ENCODE measurements at places on chromosomes 5 and 9.

GRCh38 chr5:135501965-135502364 lies 33.8 kb downstream of the NEUROG1 start:
- no peak for DNase-seq

DNA sequence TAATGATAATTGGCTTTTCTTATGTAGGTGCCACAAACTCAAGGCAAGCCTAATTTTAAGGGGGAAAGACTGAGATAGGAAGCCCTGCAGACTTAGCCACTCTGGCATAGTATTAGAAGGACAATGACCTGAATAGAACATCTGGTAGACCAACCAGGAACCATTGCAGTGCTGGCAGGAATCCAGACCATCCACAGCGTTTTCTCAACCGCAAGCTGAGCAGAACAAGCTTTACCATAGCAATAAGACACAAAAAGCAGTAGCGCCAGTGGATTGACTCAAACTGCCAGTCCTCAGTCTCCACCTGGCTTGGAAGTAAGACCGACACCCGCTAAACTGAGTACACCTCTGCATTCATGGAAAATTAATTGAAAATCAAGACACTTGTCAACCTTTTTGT lies 141.3 kb upstream of the LPAR1 start:
- DNase-seq: peak; percentile 44

DNA sequence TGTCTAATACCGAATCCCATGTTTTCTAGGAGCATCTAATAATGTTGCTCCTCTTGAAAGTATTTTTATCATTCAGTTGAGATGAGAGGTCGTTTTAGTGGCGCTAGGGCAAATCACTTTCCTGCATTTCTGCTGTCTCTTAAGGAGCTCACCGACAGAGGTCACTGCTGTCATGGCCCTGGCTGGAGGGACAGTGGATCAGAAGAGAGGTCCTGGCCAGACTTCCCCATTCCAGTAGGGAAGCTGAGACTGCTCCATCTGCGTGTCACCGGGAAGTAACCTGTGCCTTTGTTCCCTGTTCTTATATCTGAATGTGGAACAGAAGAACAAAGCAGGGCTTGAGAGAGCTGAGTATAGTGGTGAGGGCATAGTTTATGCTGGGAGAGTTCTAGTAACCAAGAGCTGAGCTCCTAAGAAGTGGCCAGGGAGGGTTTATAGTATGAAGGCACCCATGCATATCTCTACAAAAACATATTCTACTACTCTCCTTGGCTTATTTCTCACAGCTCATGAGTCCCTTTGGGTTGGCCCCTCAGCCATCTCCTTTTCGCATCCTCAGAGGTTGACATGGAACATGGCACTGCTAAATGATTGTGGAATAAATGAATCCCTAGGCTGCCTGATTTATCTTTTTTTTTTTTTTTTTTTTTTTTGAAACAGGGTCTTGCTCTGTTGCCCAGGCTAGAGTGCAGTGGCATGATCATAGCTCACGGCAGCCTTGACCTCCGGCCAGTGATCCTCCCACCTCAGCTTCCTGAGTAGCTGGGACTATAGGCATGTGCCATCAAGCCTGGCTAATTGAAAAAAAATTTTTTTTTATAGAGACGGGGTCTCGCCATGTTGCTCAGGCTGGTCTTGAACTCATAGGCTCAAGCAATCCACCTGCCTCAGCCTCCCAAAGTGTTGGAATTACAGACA lies 27.2 kb downstream of the ATP6V0E1 start:
- no peak for DNase-seq

DNA sequence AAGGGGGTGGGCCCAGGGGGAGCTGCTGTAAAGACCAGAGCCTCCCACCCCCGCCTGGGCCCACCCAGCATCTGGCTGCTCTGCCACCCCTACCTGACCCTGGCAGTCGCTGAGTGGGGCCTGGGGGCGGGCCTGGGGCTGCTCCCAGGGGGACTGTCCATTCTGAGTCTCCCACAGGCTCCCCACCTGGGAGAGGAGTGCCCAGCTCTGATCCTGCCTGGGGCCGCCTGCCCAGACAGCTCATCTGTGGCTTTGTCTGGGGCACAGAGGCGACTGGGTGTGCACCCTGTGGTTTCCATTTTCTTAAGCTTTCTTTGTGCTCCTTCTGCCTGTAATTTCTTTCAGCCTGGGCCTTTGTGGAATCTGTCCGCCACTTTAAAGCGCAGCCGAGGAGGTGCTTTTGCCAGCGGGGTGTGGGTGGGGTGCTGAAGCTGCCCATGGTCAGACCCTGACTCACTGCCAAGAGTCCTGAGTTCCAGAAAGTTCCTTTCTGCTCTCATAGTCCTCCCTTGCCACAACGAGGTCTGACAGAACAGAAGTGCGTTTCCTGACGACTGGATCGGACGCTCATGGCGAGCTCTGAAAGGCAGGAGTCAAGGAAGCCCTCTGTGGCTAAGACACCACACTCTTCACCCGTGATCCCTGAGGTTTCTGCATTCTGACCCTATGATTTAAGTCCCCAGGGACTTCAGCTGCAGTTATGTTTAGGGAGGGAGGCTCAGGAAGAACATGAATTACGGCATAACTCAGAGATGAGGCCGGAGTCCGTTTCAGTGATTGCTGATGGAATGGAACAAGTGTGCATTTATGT lies 225.0 kb downstream of the FANCC start:
- DNase-seq: peak; percentile 54

DNA sequence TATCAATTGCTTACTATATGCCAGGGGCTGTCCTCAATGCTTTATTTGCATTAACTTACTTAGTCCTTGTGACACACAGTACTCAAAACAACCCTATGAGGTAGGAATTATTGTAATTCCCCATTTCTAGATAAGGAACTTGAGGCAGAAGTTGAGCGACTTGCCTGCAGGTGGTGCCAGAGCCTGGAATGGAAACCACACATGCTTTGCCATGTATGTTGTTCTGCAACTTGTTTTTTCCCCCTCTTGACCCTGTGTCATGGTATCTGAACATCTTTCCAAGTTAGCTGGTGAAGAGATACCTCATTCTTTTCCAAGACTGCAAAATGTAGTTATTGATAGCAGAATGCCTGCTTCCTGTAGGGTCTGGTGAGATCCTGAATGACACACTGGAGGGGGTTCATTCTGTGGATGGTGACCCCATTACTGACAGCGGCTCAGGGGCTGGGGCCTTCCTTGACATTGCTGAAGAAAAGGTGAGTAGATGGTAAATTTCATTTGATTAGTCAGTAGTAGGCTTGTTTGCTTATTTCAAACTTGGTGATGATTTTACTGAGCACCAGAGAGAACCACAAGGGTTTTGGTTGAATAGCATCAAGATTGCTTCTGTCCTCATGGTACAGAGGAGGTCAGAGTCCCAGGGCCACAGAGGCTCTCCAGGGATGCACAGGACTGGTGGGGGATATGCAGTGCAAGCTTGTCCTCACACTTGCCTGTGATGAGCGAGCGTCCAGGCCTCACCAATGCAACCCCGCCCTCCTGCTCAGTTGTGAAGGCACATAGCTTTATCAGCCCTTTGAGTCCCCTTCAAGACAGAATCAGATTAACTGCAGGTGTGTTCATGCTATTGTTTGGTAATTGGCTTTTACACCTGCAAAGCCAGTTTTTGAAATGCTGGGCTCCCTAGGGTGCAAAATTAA lies 57.0 kb downstream of the COL15A1 start:
- peak; percentile 50 for DNase-seq

- no peak for DNase-seq
Observed at GRCh38 chr5:115671939-115672338, 46.1 kb upstream of the TMED7 start.

- DNase-seq: peak; percentile 54
Observed at GRCh38 chr9:134205672-134206310, 41.4 kb upstream of the RNU6ATAC start.

DNA sequence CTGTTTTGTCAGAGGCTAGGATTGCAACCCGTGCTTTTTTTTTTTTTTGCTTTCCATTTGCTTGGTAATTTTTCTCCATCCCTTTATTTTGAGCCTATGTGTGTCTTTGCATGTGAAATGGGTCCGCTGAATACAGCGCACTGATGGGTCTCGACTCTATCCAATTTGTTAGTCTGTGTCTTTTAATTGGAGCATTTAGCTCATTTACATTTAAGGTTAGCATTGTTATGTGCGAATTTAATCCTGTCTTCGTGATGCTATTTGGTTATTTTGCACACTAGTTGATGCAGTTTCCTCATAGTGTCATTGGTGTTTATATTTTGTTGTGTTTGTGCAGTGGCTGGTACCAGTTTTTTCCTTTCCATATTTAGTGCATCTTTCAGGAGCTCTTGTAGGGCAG lies 36.2 kb upstream of the TAF11L2 start:
- DNase-seq: no peak

DNA sequence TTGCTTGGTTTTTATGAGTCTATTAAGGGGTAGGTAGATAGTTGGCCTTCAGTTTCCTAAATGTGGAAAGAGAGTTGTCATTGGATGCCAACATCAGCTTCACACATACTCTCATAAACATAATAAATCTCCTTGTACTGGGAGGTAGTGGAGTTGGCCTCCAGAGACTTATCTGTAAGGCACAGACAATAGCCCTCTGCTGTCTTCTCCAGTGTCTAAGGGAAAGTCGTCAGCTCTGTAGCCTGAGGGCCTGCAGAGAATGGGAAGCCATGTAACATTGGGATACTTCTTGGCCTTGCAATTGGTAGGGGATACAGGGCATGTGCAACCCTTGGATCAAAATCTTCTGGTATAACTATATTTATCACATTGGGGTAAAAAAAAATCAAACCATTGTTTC lies 331.9 kb upstream of the KLF9 start:
- DNase-seq: no peak

DNA sequence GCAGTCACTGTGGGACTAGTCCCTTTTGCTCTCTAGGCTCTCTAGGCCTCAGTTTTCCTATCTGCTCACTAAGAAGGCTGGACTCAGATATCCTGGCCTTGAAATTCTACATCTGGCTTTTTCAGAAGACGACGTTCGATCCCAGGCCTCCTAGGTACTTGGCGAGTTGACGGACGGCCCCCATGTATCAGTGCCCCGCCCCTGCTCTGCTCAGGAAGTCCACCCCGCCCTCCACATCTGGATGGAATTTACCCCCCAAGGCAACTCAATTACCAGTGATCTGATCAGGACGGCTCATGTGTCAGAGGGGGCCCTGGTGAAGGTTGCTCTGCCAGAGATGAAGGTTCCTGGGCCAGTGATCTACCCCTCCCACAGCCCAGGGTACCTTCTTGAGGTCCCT lies 44.1 kb upstream of the SYNPO start:
- DNase-seq: peak; percentile 44

DNA sequence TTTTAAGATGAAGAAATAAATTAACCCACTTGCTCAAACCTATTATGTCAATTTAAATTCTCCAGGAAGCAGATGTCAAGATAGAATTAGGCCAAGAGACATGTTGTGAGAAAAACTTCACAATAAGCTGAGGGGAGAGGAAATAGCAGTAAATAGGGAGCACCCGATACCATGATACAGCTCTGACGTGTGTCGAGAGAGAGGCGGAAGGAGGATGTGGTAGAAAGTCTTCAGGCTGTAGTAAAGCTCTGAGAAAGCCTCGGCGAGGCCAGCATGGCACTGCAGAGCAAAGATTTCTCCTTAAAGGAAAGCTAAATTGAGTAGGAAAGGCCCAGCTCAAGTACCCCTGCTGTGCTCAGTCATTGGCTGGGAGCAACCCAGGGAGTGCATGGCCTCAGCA lies 6.0 kb upstream of the PUM3 start:
- no peak for DNase-seq

GRCh38 chr5:124910354-124911016 lies 164.0 kb upstream of the ZNF608 start:
- no peak for DNase-seq

DNA sequence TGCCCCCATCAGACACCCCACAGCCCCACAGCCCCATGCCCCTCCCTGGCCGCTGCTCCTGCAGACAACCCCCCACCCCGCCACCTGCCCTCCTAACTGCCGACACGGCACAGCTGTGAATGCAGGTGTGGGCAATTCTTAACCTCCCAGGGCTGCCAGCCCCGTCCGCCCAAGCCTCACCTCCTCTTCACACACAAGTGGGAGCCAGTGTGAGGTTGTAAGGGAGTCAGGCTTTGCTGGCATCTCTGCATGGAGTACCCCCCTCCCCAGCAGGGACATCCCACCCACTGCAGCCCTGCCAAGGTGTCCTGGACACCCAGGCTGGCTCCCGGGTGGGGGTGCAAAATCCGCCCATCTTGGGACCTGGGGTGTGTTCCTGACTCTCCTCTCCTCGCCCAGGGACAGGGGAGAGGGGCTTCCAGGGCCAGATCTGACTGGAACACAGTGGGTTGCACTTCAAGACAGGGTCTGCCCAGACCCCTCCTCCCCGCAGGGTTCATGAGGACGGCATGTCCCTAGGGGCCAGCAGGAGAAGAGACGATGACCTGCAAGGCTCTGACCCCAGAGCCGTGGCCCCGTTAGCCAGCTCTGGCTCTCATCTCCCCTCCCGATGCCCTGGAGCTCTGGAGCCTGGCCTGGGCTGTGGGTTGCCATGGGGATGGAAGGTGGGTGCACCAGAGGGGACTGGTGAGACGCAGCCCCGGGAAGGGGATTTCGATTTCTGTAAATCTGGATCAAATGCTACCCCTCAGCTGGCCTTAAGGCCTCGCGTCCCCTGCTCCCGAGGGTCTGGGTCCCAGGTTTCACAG lies 34.4 kb downstream of the SARDH start:
- DNase-seq: no peak

DNA sequence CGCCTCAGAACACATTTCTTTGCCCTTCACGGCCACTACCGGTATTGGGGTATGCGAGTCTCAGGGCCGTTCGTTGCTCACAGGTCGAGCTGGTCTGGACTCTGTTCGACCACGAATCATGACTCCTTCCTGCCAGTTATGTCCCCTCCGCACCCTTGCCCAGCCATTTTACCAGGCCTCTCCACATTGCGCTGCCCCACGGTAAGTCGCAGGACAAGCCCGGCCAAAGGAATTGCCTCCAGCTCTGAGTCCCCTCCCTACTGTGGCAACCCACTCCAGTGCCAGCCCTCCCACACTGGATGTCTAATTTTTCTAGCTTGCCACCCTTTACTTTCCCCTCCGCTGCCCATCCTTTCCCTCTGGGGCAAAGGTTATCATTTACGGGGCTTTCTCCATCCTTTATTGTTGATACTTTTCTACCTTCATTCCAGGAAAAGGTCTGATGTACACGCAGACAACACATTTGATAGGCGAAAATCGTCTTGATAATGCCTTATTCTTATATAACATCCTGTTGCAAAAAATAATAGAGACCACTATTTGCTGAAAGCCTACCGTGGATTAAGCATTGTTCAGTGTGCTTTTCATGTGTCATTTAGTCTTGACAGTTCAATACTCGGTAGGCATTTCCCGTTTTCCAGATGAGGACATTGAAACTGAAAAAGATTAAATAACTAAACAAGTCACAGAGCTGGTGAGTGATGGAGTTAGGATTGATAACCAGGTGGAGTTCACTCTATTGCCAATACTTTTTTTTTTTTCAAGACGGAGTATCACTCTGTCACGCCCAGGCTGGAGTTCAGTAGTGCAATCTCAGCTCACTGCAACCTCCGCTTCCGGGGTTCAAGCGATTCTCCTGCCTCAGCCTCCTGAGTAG lies 958 bp upstream of the HSPA5 start:
- DNase-seq: no peak

DNA sequence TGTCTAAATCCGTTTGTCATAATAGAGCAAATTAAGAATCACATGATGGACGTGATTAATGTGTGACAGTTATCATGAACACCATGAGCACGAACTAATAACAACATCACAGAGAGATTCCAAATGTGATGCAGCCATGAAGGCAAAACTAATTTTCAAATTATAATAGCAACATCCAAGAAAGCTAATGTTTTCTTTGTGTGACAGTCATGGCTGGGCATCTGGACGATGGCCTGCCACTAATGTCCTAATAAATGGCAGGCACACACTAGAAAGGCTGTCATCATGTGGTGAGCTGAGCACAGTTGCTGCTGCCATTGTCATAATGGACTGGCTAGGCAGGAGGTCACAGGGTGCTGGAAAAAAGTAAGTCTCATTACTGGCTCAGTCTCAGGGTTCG lies 280.0 kb upstream of the EFNA5 start:
- no peak for DNase-seq
